ENCODE measurements at places on chromosomes 7 and 10.
A peak's percentile ranks its signal among the peaks of the same experiment; 100 is the strongest.

GRCh38 chr7:101363196-101363733 lies 590 bp downstream of the COL26A1 start:
- no peak for DNase-seq

GRCh38 chr7:73851410-73852338 lies 9.3 kb upstream of the TMEM270 start:
- no peak for DNase-seq

DNA sequence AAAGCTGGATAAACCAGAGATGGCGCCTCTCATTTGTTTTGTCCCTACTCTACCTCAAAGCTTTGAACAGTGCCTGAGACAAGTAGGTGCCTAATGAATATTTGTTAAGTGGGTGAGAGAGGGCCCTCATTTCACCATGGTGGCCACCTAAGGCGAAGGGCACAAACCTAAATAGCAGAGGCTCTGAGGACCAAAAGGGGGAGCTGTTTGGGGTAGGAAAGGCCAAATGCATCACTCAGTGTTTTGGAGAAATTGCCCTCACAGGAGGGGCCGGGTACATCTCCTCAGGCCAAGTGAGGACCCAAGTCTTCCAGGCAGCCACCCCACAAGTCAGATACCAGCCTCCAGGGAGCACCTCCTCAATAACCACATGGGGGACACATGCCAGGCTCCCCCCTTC lies 14.0 kb downstream of the IMPDH1 start:
- DNase-seq: no peak

- no peak for DNase-seq
Measured at GRCh38 chr10:89615824-89616223, 29.2 kb downstream of the PANK1 start.

GRCh38 chr7:83643739-83644138 lies 5.2 kb downstream of the SEMA3E start:
- DNase-seq: no peak

- DNase-seq: no peak
Measured at GRCh38 chr7:41063116-41063515, 639.8 kb downstream of the INHBA start.

- no peak for DNase-seq
Measured at GRCh38 chr7:4803397-4804241, 28.2 kb downstream of the AP5Z1 start.

DNA sequence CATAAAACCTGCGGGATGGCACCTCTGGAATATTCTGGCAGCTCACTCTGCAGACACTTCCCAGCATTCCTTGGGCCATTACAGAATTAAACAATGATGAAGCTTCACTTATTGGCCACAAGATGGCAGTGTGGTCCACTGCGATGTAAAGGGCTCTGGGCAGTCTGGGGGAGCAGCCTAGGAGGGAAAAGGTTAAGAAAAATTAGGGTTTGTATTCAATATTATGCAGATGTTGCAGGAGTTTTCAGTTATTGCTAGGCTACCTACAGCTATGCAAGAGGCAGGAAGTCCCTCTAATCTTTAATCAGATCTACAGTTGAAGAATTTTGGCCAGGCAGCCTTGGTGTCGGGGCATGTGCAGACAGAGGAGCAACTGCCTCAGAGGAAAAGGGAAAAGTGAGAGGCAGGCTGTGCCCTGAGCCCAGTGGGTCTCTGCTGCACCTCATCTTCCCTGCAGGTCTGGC lies 233.2 kb upstream of the PRSS1 start:
- DNase-seq: no peak

DNA sequence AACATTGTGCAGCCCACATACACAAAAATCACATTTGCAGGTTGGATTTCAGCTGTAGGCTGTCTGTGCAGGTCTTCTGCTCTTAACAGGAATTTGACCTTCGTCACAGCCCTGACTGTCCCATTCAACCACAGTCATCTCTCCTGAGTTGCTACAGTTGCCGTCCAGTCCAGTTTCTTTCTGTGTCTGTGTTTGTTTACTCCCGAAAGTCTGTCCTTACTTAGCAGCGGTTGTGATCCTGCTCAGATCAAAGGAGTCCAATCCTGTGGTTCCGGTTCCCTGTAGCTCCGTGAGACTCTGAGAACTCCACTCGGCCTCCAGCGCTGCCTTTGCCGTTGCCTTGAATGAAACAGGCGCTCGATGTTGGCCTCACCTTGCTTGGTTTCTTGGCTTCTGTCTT lies 111.6 kb upstream of the GATA3 start:
- DNase-seq: no peak

GRCh38 chr10:75103881-75104686 lies 7.4 kb upstream of the SAMD8 start:
- no peak for DNase-seq

DNA sequence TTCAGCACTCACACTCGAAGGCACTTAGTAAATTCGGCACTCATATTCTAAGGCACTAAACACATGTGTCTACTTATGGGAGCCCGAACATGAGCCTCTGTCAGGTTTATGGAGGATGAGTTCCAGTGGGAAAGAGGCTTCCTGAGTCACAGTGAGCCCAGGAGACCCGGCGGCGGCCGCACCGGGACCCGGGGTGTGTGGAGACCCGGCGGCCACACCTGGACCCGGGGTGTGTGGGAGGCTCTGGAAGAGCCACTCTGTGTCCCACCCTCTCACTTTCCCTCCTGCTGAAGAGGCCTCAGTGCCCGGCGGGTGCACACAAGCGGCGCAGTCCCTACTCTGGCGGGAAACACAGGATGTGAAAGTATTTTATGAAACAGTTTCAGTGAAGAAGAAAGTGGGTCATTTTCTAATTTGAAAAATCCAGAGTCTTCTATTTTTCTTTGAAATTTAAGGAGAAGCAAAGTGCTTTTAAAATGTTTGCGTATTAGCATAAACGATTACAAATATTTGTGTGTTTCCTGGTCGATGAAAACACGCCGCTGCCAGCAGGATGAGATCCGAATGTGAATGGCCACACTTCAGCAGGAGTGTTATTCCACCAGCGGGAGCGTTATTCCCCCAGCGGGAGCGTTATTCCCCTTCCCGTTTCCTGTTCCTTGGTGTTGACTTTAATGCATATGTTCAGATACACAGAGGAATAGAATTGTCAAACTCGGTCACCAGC lies 625.1 kb downstream of the DNAJB6 start:
- DNase-seq: no peak

DNA sequence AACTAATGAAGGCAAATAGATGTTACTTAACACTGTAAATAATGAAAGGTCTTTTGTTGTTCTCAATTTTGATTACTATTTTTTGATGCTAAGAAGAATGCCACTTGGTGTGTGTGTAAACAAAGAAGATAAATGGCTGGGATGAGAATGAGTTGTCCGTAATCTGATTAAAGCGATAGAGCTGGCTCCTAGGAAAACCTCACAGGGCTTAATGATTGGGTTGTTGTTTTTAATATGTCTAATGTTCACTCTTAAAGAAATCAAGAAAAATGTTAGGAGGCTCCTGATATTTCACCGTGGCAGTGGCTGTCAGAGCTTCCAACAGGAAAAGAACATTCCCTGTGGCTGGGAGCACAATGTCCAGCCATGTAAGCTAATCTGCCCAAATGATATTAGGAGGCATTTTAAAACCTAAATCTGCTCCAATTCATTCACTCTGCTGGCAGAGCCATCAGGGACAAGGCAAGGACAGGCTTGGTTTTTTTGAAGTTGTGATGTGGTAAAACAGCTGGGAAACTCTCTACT lies 243.9 kb downstream of the SNX10 start:
- no peak for DNase-seq

DNA sequence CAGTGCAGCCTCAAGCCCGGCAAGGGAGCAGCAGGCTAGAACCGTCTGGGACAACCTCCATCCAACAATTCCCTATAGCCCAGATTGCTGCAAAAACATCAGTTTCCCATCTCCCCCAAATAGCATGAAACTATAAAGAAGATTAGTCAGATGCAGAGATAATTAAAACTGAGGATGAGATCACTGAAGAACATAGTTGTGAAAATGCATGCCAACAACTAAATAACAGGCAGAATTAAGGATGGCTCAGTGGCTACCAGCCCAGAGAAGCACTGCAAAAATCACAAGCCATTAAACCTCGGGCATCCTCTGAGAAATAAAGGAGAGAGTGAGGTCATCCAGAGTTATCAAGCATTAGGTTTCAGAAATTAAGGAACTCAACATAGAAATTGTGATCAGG lies 427.1 kb downstream of the TNS3 start:
- no peak for DNase-seq

GRCh38 chr10:5551531-5552375 lies 27.0 kb downstream of the CALML3 start:
- DNase-seq: peak; percentile 60

- DNase-seq: no peak
Measured at GRCh38 chr7:76300166-76300731, 2.2 kb upstream of the HSPB1 start.

GRCh38 chr10:96082748-96083147 lies 39.4 kb downstream of the CCNJ start:
- no peak for DNase-seq

DNA sequence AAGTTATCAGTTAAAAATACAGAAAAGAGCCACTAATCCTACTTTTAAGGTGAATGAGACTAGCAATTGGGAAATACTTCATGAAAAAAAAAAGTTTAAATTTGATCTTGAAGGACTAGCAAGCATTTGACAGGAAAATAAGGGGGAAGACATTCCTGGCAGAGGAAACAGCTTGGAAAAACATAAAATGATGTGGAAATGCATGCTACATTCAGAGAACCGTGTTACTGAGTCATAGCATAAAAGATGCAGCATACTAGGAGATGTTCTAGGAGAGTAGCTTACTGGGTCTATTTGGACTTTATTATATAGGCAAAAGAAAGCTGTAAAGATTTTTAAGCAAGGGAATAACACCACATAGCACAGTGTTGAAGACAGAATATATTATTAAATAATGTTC lies 108.6 kb upstream of the COL1A2 start:
- no peak for DNase-seq

GRCh38 chr10:7265396-7266123 lies 145.3 kb downstream of the SFMBT2 start:
- DNase-seq: no peak

DNA sequence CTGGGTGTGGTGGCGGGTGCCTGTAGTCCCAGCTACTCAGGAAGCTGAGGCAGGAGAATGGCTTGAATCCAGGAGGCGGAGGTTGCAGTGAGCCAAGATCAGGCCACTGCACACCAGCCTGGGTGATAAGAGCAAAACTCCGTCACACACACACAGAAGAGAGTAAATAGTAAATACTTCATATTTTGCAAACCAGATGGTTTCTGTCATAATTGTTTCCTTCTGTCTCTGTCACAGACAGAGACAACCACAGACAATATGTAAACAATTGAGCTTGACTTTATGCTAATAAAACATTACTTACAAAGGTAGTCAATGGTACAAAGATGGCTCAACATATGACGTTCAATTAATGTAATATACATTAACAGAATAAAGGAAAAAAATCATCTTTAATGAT lies 83.7 kb downstream of the JMJD1C start:
- DNase-seq: no peak

- DNase-seq: no peak
Measured at GRCh38 chr7:24882989-24883621, 96.9 kb downstream of the OSBPL3 start.

DNA sequence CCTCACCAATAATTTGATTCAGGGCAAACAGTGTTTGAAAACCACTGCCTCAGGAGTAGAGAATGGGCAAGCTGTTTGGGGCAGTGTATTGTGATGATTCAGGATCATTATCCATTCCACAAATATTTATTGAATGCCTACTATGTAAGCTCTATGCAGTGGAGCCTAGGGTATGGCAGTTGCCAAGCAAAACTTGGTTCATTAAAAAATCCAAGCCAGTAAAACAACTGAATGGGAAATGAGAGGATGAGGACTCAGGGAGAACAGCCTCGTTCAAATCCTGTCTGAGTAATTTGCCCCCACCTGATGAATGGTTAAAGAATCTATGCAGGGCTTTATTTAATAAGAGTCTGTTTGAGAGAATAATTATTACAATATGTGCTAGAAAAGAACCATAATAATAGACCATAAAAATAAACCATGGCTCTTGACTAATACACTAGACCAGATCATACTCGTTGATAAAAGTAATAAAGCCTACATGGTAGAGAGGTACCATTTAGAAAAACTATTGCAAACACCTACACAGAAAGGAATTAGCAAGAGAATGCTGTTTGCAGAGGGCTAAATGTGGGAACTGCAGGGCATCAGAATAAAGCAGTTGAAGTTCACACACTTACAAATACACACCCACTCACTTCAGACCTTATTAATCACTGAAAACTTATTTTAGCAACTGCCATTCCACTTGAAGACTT lies 71.7 kb downstream of the CREB5 start:
- no peak for DNase-seq

DNA sequence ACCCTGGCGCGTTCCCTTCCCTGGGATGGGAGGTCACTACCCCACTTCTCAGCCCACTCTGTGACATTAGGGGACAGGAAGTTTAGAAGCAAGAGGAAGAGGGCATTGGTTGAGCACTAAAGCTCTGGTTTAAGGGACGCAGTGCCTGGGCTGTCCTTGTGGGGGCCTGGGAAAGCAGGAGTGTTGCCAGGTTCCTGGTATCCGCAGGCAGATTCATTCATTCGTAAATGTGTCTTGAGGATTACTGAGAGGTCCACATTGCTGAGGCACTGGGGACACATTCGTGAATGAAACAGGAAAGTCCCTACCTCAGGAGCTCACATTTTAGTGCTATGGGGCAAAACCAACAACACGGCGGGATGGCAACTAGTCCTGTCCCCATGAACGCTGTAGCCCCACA lies 69.4 kb downstream of the COL13A1 start:
- DNase-seq: no peak

DNA sequence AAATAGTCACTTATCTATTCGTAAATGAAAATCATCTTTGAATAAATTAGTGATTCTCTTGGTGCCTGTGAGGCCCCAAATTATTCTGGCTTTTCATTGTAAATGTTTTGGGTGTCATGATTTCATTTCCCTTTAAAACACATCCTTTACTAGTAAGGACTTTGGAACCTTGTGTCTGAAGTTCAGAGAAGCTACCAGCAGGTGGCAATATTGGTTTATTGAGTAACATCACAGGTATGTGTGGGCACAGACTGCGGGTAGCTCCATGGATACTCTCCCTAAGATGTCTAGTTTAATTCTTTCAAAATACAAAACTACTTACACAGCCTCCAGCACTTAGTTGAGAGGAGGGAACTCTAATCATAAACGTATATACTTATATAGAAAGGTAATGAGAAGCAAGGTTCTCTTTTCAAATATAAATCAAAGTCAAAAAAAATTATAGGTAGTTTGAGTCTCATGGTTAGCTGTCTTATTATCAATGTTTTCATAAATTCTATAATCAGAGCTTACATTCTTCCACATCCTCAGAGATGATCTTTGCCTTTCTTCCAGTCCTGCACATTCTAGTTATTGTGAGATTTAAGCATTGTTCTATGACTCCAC lies 449.6 kb downstream of the GRM8 start:
- DNase-seq: no peak

- DNase-seq: no peak
Measured at GRCh38 chr7:102191556-102192379, 94.9 kb upstream of the SH2B2 start.

Measured in stimulated activated CD4-positive, alpha-beta T cell treated with anti-CD3 and anti-CD28 coated beads, Interleukin-2, amount 100 ng/mL, for 4 hours (primary cell).